Hepatocyte (in vitro differentiated cells): ENCODE measurements at places on chromosomes 11 and 22. TPM values are rescaled to one million over a fixed set of nuclear protein-coding genes. Genes with fewer than 3 reads are reported as not detected.

GRCh38 chr11:69889400-69890318, 70.4 kb upstream of the FGF3 start:
- H3K36me3 ChIP-seq: no peaks in the 10 kb centered on the region
- H3K4me1 ChIP-seq: no peaks in the 10 kb centered on the region
- H3K4me3 ChIP-seq: no peak overlapping the region

DNA sequence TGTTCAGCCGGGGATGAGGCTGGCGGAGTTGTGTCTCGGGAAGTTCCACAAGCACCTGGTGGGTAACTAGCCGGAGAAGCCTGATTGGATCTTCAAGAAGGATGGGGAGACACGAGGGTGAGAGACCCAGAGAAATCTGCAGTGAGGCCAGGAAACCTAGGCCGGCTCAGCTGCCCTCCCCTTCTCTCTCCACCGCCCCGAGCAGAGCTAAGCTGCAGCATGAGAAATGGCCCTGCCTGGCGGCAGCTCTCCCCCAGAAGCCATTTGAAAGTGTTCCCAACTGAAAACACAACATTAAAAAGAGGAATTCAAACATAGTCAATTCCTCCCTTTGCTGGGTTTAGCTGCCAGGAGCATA, 77.8 kb upstream of the SHISAL1 start:
- no peaks in the 10 kb centered on the region for H3K27me3 ChIP-seq
- H3K4me1 ChIP-seq: no peaks in the 10 kb centered on the region
- no peak overlapping the region for H3K27ac ChIP-seq
- no peaks in the 10 kb centered on the region for H3K36me3 ChIP-seq

- no peaks in the 10 kb centered on the region for H3K4me1 ChIP-seq
- no peak for DNase-seq
- no peaks in the 10 kb centered on the region for H3K27me3 ChIP-seq
Measured at GRCh38 chr11:14451825-14452224, 47.8 kb downstream of the COPB1 start.

DNA sequence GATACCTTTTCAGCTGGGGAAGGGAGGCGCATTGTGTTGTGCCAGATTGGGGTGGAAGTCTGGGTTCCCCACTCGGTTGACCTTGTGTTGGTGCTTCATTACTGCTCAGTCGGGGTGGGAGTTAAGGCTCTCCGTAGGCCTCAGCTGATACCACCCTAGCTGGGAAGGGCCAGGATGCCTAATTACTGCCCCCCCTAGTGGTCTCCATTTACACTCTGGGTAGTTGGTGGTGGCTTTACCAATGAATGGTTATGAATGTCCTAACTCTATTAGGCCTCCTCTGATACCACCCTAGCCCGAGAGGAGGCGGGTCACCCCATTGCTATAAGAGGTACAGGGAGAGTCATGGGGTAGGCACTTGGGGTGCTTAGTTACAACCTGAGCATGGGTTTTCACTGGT, 27.5 kb upstream of the HIKESHI start:
- no peaks in the 10 kb centered on the region for H3K27me3 ChIP-seq
- no peak overlapping the region for H3K27ac ChIP-seq
- H3K4me3 ChIP-seq: no peak overlapping the region
- DNase-seq: no peak

DNA sequence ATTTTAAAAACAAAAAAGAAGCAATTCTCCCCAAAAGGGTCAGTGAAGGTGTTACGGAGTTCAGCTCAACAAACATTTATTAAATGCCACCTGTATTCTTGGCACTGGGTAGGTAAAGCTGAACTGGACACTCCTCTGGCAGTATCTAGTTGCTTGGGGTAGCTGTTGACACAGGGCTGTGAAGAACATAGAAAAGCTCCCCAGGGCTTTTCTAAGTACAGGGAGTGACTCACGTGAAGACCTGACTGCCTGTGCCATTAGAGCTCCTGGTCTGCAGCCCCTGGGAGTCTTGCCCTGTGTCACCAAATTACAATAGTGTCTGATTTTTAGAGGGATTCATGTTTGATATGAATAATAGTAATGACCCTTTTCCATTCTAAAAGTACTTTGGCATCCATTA, 43.6 kb downstream of the COA4 start:
- H3K4me3 ChIP-seq: no peak overlapping the region
- no peak overlapping the region for H3K27ac ChIP-seq
- H3K36me3 ChIP-seq: no peaks in the 10 kb centered on the region
- no peaks in the 10 kb centered on the region for H3K4me1 ChIP-seq
- no peak for DNase-seq

GRCh38 chr11:62842171-62842741, 2.9 kb upstream of the WDR74 start:
- peaks cover 9% of the 10 kb centered on the region for H3K4me1 ChIP-seq
- peak overlapping the region; percentile 4 for H3K4me3 ChIP-seq
- H3K36me3 ChIP-seq: no peaks in the 10 kb centered on the region
- DNase-seq: peak; percentile 46

APOBEC3B gene
- 2.2 TPM in 2 replicates for total RNA-seq

GRCh38 chr22:23385678-23386631, 194.1 kb downstream of the IGLL1 start:
- H3K27me3 ChIP-seq: no peaks in the 10 kb centered on the region
- peak; percentile 90 for DNase-seq
- no peak overlapping the region for H3K4me3 ChIP-seq
- peaks cover 16% of the 10 kb centered on the region for H3K4me1 ChIP-seq
- H3K36me3 ChIP-seq: no peaks in the 10 kb centered on the region

- no peak overlapping the region for H3K27ac ChIP-seq
- no peak for DNase-seq
Measured at GRCh38 chr11:18245396-18245795, 3.1 kb downstream of the SAA2 start.

DEPDC7 gene
- total RNA-seq: 21.3 and 21.5 TPM in 2 replicates

DNA sequence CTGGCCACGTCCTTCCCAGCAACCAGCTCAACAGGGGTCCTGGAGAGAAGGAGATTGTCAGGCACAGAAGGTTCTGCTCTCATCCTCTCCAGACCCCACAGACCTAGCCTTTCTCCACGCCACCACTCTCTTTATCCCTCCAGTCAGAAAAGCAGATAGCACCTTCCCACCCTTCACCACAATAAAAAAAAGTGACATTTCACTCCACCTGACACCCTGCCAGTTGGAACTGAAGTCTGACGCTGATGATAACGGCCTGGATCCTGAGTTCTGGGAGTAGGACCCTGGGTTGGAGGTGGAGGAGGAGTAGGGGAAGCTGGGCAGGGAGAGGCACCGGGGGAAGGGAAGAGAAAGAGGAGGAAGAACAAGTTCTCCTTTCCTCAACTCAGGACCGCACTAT, 127.5 kb upstream of the ANO1 start:
- H3K27ac ChIP-seq: peak overlapping the region; percentile 95
- H3K36me3 ChIP-seq: no peaks in the 10 kb centered on the region
- no peak for DNase-seq
- H3K27me3 ChIP-seq: no peaks in the 10 kb centered on the region

DNA sequence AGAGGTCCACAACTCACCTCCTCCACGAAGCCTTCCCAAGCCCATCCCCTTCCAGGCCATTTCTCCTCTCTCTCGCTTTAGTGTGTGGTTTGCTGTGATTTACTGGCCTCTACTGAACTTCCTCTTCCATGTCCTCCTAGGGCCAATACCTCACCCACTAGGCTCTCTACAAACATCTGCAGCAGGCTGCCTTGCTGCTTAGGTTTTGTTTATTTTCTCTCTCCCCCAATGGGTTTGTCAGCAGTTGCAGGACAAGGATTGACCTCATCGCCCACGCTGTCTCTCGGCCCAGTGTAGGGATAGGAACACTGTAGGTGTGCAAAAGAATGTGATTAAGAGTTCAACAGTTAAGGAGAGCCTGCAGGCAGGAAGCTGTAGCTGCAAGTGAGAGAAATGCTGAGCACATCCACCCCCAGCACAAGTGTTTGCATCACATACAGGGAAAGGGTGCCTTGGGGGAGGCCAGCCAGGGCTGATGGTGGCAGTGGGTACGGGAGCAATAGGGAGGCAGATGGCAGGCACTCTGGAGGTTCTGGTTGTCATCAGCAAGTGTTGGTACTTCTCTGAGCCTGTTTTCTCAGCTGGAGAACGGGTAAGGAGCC, 1.4 kb downstream of the PC start:
- no peaks in the 10 kb centered on the region for H3K36me3 ChIP-seq
- H3K4me1 ChIP-seq: peaks cover 33% of the 10 kb centered on the region
- peak overlapping the region; percentile 58 for H3K27ac ChIP-seq
- no peaks in the 10 kb centered on the region for H3K27me3 ChIP-seq

SLC35E4 gene
- 1.4 and 3.1 TPM in 2 replicates for total RNA-seq

GRCh38 chr11:22371160-22371559, 33.0 kb downstream of the SLC17A6 start:
- no peaks in the 10 kb centered on the region for H3K4me1 ChIP-seq
- H3K27me3 ChIP-seq: peaks cover 16% of the 10 kb centered on the region
- H3K27ac ChIP-seq: no peak overlapping the region
- no peak overlapping the region for H3K4me3 ChIP-seq

MAJIN gene
- not detected in 2 replicates for total RNA-seq

DNA sequence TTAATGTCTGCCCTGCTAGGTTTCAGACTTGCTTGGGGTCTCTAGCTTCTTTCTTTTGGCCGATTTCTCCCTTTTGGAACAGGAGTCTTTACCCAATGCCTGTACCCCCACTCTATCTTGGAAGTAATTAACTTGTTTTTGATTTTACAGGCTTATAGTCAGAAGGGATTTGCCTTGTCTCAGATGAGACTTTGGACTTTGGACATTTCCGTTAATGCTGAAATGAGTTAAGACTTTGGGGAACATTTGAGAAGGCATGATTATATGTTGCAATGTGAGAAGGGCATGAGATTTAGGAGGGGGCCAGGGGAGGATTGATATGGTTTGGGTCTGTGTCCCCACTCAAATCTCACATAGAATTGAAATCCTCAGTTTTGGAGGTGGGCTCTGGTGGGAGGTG, 5.1 kb downstream of the KDM4F start:
- no peak overlapping the region for H3K4me3 ChIP-seq
- no peaks in the 10 kb centered on the region for H3K36me3 ChIP-seq
- H3K4me1 ChIP-seq: no peaks in the 10 kb centered on the region

- DNase-seq: peak; percentile 91
- H3K4me1 ChIP-seq: peaks cover 31% of the 10 kb centered on the region
- no peaks in the 10 kb centered on the region for H3K27me3 ChIP-seq
- H3K4me3 ChIP-seq: peak overlapping the region; percentile 5
- H3K36me3 ChIP-seq: no peaks in the 10 kb centered on the region
Measured at GRCh38 chr22:49971232-49972162, 10.9 kb downstream of the PIM3 start.

C22orf42 gene
- not detected in 2 replicates for total RNA-seq

- H3K36me3 ChIP-seq: no peaks in the 10 kb centered on the region
- peak; percentile 2 for DNase-seq
- no peak overlapping the region for H3K27ac ChIP-seq
- H3K4me1 ChIP-seq: no peaks in the 10 kb centered on the region
Measured at GRCh38 chr22:19152942-19153883, 3.1 kb upstream of the GSC2 start.

GRCh38 chr11:80529726-80530125, 1088.9 kb upstream of the TENM4 start:
- no peaks in the 10 kb centered on the region for H3K27me3 ChIP-seq
- H3K4me3 ChIP-seq: no peak overlapping the region
- peak; percentile 66 for DNase-seq
- peak overlapping the region; percentile 77 for H3K27ac ChIP-seq

DNA sequence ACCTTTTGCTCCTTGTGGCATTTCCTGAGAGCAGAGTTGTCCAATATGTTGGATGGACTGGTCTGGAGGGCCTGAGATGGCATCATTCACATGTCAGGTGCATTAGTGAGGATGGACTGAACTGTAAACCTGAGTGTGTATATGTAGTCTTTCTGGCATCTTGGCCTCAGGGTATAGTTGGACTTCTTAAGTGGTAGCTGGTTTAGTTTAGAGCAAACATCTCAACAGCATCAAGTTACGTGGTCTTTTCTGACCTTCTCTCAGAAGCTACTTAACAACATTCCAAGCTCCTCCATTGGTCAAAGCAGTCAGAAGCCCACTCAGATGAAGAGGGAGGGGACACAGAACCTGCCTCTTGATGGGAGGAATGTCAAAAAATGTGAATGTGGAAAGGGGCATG, 829.9 kb downstream of the METTL15 start:
- H3K27ac ChIP-seq: no peak overlapping the region
- no peak overlapping the region for H3K4me3 ChIP-seq
- no peaks in the 10 kb centered on the region for H3K4me1 ChIP-seq
- DNase-seq: no peak
- no peaks in the 10 kb centered on the region for H3K27me3 ChIP-seq

GRCh38 chr11:62928011-62928410, 6.8 kb upstream of the CHRM1 start:
- peaks cover 60% of the 10 kb centered on the region for H3K27me3 ChIP-seq
- DNase-seq: no peak
- H3K36me3 ChIP-seq: no peaks in the 10 kb centered on the region
- peaks cover 27% of the 10 kb centered on the region for H3K4me1 ChIP-seq

DNA sequence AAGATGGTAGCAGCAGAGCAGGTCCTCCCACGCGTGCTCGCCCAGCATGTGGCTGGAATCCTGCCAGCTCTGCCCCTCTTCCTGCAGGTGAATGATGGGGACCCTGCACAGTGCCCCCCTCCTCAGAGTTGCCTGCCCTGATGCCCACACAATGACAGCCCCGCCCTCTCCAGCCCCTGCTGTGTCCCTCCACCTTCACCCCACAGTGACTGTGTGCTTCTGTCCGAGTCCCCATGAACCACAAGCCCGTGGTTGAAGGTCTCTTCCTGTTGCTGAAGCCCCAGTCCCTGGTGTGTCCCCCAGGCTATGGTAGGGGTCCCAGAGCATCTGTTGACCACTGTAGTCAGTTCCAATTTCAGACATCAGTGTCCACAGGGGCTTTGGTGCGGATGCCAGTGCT, 71.0 kb downstream of the BRD1 start:
- H3K4me1 ChIP-seq: no peaks in the 10 kb centered on the region
- no peak overlapping the region for H3K27ac ChIP-seq
- H3K27me3 ChIP-seq: no peaks in the 10 kb centered on the region
- H3K36me3 ChIP-seq: no peaks in the 10 kb centered on the region
- DNase-seq: no peak

MYOD1 gene
- total RNA-seq: not detected in 2 replicates

OSBP gene
- total RNA-seq: 40.0 and 43.8 TPM in 2 replicates

RAC2 gene
- 4.7 and 10.5 TPM in 2 replicates for total RNA-seq

GRCh38 chr11:125978778-125979407, 33.0 kb downstream of the VSIG10L2 start:
- no peak overlapping the region for H3K4me3 ChIP-seq
- H3K27me3 ChIP-seq: no peaks in the 10 kb centered on the region
- DNase-seq: no peak
- H3K4me1 ChIP-seq: no peaks in the 10 kb centered on the region
- H3K27ac ChIP-seq: no peak overlapping the region

GRCh38 chr11:75508051-75508561, 17.6 kb downstream of the GDPD5 start:
- no peak overlapping the region for H3K4me3 ChIP-seq
- no peaks in the 10 kb centered on the region for H3K4me1 ChIP-seq
- no peak for DNase-seq

GRCh38 chr22:25478528-25478927, 85.9 kb upstream of the GRK3 start:
- H3K27ac ChIP-seq: no peak overlapping the region
- no peak for DNase-seq
- H3K4me3 ChIP-seq: no peak overlapping the region
- H3K36me3 ChIP-seq: no peaks in the 10 kb centered on the region
